ENCODE measurements at places on chromosomes 12 and 14. TPM values are rescaled to one million over a fixed set of nuclear protein-coding genes. Genes with fewer than 3 reads are reported as not detected.

LAG3 gene
- total RNA-seq, result not detected

SLC25A29 gene
- total RNA-seq, result 41.8 TPM

PMEL gene
- not detected for total RNA-seq

LRRC9 gene
- 2.3 TPM for total RNA-seq

GPRC5A gene
- 0.31 TPM for total RNA-seq

KRT74 gene
- not detected for total RNA-seq

ISM2 gene
- 0.78 TPM for total RNA-seq

DNA sequence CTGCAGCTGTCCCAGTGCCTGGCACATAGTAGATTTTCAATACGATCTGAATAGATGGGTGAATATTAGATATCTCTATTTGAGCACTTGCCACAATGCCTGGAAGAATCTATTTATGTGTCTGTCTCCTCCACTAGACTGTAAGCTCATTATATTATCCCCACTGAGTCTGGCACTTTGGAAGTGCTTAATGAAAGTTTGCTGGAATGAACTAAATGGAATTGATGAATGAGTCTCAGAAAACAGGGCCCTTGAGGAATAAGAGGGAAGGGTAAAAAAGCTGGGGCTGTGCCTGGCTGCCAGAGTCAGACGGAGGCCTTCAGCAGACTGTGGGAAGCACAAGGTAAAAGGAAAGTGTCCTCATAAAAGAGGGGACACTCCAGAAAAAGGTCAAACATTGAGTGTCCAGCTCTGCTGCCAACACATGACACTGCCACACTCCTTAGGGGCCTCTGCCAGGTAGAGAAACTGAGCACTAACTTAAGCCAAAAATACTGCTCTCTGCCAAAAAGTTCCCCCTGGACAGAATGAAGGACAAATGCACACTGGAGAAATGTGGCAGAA is 39.3 kb downstream of the GLT8D2 start:
- DNase-seq, result no peak

GRCh38 chr14:95044463-95045105 is 112.7 kb downstream of the DICER1 start:
- DNase-seq, result no peak

DNA sequence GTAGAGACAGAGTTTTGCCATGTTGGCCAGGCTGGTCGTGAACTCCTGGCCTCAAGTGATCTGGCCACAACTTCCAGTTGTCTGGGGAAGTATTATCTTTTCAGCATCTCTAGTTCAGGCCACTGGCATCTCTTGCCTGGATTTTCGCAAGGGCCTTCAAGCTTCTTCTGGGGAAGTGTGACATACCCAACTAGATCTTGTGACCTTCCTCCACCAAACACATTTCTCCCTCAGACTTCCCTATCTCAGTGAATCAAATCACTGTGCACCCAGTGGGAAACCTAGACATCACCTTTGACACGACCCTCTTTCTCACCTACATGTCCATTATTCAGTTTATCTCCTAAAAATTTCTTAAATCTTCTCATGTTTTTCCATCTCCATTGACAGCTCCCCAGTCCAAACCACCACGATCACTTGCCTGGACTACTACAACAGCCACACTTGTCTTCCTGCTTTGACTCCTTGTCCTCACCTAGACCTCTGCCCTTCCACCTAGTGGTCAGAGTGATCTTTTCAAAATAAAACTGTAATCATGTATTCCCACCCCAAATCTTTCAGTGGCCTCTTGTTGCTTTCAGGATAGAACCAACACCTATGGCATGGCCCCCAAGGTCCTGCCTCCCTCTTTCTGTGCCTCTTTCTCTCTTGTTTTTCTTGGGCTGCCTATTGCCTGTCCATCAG is 3.3 kb downstream of the EEF1AKMT3 start:
- no peak for DNase-seq

- no peak for DNase-seq
Observed at GRCh38 chr12:99920353-99920960, 64.3 kb downstream of the ANKS1B start.

- no peak for DNase-seq
Observed at GRCh38 chr12:111076611-111077451, 156.5 kb upstream of the MYL2 start.

GRCh38 chr14:79090641-79091180 is 920.5 kb downstream of the NRXN3 start:
- DNase-seq, result no peak

DNA sequence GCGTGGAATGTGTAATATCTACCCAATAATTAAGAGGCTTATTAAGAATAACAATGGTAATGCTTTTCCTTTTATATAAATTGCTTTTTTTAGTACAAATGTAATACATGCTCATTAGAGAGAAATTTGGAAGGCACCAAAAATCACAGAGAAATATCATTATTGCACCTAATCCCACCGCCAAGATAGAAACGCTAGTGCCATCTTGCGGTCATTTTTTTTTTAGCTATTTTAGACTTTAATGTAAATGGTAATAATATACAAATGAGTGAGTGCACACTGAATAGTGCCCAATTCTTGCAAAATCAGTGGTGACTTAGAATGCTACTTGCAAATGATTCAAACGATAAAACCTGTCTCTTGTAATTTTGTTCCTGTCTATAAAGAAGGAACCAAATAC is 576.8 kb upstream of the TMEM132C start:
- DNase-seq, result no peak
